T-helper 1 cell treated with Interleukin-12 subunit alpha and Interleukin-12 subunit beta and Interleukin-4 antibody, amounts not matched to agents 30 ng/mL and 1 ng/mL, for 36 hours (primary cell): ENCODE measurements at places on chromosomes 7 and 10. TPM values are rescaled to one million over a fixed set of nuclear protein-coding genes. Genes with fewer than 3 reads are reported as not detected.

Gene KIAA1217
- total RNA-seq = 4.6 and 5.3 TPM in 2 replicates

Gene ADGRA1
- not detected in 2 replicates for total RNA-seq

Gene DOCK4
- 0.27 and 0.44 TPM in 2 replicates for total RNA-seq

Gene ZNF117
- 6.5 and 6.8 TPM in 2 replicates for total RNA-seq

Gene RAB19
- total RNA-seq = 16.3 and 16.5 TPM in 2 replicates

Gene OR6V1
- total RNA-seq = not detected in 2 replicates

Gene MNX1
- total RNA-seq = 0.17 TPM in 1 of 2 replicates, not detected in the other

Gene FAM25G
- total RNA-seq = not detected in 2 replicates

Gene FGL2
- total RNA-seq = 3.4 and 4.4 TPM in 2 replicates

Gene ZNF680
- 9.4 and 9.6 TPM in 2 replicates for total RNA-seq

Gene CACNB2
- 0.05 TPM in 1 of 2 replicates, not detected in the other for total RNA-seq

Gene ARHGAP12
- total RNA-seq = 5.8 and 7.2 TPM in 2 replicates

Gene SH2D4B
- 0.10 and 0.17 TPM in 2 replicates for total RNA-seq

Gene TRIM50
- not detected in 2 replicates for total RNA-seq

Gene GPR37
- not detected in 2 replicates for total RNA-seq

Gene NANOS1
- 0.22 and 0.61 TPM in 2 replicates for total RNA-seq

Gene ARHGAP22
- total RNA-seq = not detected in 2 replicates

Gene NKX1-2
- total RNA-seq = not detected in 2 replicates

Gene PRKCQ
- 68.8 and 71.5 TPM in 2 replicates for total RNA-seq

Gene GNAT3
- not detected in 2 replicates for total RNA-seq

Gene LIPK
- not detected in 2 replicates for total RNA-seq

Gene PDE6C
- not detected in 2 replicates for total RNA-seq

Gene TSPAN15
- total RNA-seq = 12.0 and 12.8 TPM in 2 replicates

Gene CFAP69
- total RNA-seq = not detected in 2 replicates

Gene TDRD1
- total RNA-seq = 0.05 and 0.10 TPM in 2 replicates
